NCI-H524 (cell line): ENCODE measurements at places on chromosomes 2 and 18.

DNA sequence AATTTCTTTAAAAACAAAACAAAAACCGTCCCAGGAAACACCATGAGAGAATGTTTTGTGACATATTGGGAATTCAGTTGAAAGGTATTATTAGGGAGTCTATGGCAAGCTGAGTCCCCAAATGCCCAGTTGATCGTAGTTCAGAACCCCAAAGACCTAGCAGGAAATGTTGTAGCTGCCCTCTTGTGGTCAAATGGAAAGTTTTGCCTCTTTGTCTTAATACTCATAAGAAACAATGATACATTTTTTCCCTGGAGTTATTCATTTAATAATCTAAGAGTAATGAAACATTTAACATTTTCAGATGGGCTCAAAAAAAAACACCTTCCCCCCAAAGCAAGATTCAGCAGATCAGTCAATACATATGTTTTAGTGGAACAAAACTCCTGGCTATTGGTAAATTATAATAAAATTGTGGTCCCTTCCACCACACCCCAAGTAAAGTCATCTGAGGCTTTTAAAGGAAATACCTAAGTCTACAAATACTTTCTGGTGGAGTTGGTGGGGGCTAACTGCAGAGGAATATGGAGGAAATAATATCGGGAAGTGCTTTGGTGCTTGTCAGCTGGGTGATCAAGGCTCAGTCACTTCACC is 37.8 kb upstream of the EFEMP1 start:
- DNase-seq, result peak; percentile 47

- DNase-seq, result peak; percentile 28
Observed at GRCh38 chr18:32072321-32072720, 19.4 kb upstream of the RNF138 start.

DNA sequence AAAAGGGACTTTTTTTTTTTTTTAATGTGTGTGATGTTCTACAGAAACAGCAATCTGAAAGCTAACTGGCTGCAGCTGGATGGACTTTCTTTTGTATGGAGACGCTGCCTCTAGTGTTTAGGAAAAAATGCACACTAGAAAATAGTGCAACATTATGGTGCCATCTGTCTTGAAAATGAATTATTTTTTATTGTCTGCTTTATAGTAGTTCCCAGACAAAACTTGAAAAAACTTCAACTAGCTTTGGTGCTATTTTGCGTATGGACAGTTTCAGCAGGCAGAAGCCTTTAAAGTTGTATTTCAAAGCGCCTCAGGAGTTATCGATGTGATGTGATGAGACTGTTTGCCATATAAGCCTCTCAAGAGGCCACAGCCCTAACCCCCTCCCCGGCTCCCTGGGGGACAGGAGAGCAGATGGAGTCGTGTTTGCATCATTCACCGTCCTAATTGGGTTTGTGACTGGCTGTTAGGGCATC is 86.9 kb downstream of the LTBP1 start:
- peak; percentile 96 for DNase-seq

- no peak for DNase-seq
Observed at GRCh38 chr18:47585136-47585535, 333.7 kb upstream of the SKOR2 start.

GRCh38 chr2:167240671-167241070 is 352.4 kb downstream of the XIRP2 start:
- no peak for DNase-seq

GRCh38 chr2:86035883-86036668 is 69.6 kb downstream of the POLR1A start:
- DNase-seq, result peak; percentile 97

GRCh38 chr18:33837191-33837590 is 259.2 kb downstream of the ASXL3 start:
- no peak for DNase-seq

DNA sequence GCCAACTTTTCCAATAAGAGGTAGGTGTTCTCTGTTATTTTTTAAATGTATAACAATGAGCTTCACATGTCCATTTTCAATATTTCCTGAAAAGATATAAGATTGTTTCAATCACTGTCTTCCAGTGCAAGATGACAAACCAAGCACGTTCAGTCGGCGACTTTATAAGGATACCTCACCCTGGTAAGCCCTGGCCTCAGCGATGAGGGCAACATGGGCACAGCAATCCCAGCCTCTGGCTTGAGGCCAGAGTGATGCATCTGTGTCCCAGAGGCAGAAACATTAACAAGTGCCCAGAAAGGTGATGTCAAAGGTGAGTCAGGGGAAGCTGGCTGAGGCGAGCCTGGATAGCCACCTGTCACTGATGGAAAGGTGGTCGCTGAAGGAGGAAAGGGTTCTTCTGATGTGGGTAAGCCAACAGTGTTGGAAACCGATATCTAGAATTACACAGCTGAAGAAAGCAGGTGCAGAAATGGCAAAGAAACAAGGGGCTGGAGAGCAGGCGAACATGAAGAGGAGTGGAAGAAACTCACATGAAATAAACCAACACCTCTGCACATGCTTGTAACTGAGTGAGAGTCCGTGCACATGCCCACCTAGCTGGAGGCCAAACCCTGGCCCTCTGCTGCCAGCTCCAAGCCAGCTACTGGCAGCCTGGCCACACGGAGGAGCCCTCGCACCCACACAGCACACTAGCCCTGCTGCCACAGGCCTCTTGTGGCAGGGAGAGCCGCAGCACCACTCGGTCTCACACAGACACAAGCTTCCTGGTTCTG is 65.5 kb downstream of the FBXO15 start:
- DNase-seq, result peak; percentile 26

- DNase-seq, result no peak
Observed at GRCh38 chr2:227127201-227127600, 36.8 kb downstream of the COL4A4 start.

DNA sequence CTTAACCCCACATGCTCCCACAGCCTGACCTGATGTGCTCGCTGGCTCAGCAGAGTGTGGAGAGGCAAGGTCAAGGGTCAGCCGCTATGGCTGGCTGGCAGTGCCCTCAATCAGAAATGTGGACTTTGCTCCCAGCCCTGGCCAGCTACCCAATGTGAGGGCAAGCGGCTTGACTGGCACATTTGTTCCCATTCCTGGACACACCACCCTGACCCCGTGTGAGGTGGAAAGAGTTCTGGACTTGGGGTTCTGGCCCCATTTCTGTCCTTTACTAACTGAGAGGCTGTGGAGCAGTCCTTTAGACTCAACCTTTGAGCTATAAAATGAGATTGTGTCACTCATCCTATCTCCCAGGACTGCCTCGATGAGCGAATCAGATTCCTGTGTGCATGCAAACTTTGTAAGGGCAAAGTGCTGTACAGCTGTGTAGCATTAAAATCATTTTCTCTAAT is 9.1 kb downstream of the THNSL2 start:
- no peak for DNase-seq

DNA sequence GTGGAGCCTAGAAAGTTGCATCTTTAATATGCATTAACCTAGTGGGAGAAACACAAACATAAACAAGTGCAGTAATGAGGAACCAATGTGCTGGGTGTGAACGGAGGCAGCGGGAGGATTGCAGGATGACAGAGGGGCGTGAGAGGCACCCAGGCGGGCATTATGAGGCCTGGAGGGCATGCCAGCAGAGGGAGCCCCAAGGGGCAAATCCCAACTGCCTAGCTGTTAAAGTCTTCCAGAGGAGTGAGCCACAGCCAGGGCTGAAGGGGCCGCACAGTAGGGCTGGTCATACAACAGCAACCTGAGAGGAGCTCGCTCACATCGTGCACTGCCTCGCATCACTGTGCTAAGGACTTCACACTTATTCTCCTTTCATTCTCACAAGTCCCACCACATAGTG is 13.3 kb upstream of the PRELID3A start:
- peak; percentile 29 for DNase-seq

- DNase-seq, result peak; percentile 99
Observed at GRCh38 chr2:29743516-29743915, 177.9 kb downstream of the ALK start.

GRCh38 chr2:83051538-83052170 is 1407.4 kb downstream of the SUCLG1 start:
- DNase-seq, result no peak

- no peak for DNase-seq
Observed at GRCh38 chr2:68122680-68122964, 35.1 kb upstream of the PNO1 start.

DNA sequence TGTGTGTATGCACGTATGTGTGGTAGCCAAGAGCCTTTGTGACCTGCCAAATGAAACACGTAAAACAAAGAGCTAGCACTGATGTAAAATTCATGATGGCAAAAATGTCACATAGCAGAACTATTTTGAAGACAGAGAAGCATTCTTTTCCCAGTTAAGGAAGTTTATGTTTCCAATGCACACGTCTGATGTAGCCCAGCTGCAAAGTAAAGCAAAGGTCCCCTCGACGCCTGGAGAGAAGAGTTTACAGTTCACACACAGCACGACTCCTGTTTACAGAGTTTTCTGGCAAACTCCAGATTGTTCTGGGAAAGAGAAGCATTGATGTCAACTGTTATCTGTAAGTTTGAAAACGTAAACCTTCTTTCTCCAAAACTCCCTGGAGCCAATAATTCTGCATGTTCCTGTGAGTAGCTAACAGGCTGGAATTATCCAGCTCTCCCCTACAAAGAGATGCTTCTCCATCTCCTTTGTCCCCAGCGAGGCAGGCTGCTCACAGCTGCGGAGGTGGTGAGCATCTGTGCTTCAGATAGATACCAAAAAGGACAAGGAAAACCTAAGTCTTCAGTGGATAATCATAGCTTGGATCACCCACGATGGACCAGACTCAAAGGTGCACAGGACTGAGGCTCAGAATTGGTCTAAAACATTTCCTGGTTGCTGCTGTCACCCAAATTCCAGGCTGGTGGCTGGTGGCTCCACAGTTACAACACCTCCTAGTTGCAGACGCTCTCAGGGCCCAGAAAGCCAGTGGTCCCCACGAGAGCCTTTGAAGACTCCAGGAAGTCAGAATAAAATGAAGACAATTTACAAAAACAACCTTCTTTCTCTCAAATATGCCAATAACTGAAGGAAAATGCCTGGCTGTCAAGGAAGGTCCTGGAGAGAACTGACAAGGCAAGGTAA is 87.4 kb downstream of the COL6A3 start:
- no peak for DNase-seq

DNA sequence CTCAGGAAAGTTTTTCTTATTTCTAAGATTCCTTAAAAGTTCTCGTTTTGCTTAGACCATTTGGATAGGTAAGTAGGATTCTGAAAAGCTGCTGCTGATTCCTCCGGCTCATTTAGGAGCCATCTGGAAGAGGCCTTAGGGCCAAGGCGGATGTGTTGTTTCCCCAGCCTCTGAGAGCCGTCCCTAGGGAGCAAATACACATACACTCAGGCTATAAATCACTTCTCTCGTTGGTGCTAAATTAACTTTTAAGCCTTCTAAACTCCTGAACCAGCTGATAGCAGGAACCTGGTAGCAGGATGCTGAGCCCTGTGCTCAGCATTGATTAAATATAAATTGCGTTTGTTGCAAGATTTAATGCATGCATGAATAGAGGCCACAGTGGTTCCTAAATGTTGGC is 109.8 kb downstream of the ADCYAP1 start:
- DNase-seq, result peak; percentile 95

DNA sequence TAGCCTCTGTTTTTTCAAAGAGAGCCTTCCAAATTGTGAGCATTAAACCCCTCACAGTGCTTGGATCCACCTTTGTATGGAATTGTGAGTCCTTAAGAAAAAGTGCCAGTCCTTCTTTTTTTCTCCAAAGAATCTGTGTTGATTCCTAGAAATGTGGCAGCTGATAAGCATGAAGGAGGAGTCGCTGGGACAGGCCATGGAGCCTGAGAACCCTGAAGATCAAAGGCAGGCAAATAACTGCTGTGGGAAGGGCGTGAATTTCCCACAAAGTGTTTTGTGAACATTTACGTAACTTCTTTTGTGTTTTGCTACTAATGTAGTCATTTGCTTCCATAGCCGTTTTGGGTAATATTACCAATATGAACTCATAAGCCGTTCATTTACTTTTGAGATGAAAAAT is 27.7 kb upstream of the CHMP1B start:
- DNase-seq, result no peak

GRCh38 chr2:57892920-57893319 is 153.7 kb upstream of the VRK2 start:
- no peak for DNase-seq

GRCh38 chr2:102317715-102318114 is 6.4 kb downstream of the IL1RL1 start:
- no peak for DNase-seq

GRCh38 chr2:81650048-81650971 is 1345.8 kb upstream of the LRRTM1 start:
- DNase-seq, result no peak

DNA sequence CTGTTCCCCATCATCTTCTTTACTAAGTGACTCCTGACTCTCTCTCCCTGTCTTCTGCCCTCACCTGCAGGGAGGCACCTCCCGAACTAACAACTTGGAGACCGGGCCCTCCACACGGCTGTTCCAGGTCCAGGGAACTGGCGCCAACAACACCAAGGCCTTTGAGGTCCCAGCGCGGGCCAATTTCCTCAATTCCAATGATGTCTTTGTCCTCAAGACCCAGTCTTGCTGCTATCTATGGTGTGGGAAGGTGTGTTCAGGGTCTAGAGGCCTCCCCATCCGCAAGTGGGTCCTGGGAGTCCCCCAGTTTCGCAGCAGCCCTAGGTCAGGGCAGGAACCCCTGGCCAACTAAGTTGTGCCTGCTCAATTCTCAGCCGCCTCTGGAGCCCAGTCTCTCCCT is 15.5 kb downstream of the VIL1 start:
- DNase-seq, result no peak

GRCh38 chr18:80193701-80194100 is 53.6 kb downstream of the PARD6G start:
- no peak for DNase-seq

DNA sequence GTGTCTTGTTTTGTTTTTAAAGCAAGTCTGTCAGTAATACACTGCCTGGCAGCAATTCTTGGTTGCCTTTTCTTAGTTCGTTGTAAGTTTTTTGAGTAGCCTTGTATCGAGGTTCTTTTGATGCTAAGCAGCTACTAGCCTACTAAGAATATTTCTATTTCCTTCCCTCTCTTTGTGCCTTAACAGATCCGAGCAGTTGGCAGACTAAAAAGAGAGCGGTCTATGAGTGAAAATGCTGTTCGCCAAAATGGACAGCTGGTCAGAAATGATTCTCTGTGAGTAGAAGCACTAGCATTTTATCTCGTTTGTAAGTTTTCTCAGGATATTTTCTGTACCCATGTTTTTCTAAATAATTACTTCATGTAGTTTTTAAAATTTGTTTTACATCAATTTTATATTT is 15.1 kb downstream of the MFF start:
- no peak for DNase-seq

DNA sequence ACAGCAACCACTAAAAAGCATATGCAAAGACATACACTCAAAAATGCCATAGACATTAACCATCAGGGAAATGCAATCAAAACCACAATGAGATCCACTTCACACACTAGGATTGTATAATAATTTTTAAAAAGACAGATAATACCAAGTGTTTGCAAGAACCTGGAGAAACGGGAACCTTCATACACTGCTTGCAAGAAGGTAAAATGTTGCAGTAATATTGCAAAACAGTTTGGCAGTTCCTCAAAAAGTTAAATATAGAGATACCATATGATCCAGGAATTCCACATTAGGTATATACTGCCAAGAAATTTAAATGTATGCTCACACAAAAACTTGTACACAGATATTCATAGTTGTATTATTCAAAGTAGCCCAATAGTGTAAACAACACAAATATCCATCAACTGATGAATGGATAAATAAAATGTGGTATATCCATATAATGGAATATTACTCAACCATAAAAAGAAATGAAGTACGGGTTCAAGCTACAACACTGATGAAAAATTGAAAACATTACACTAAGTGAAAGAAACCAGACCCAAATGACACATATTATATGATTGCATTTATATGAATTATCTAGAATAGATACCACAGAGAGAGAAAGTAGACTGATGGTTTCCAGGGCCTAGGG is 14.7 kb upstream of the CHMP3 start:
- no peak for DNase-seq
